NCI-H1417 treated with DMSO at 0.1 percent for 48 hours (cell line): ENCODE measurements at places on chromosomes 2 and 18.

- DNase-seq: no peak
These were observed 19.3 kb upstream of the MGAT5 start for GRCh38 chr2:134234535-134234934.

DNA sequence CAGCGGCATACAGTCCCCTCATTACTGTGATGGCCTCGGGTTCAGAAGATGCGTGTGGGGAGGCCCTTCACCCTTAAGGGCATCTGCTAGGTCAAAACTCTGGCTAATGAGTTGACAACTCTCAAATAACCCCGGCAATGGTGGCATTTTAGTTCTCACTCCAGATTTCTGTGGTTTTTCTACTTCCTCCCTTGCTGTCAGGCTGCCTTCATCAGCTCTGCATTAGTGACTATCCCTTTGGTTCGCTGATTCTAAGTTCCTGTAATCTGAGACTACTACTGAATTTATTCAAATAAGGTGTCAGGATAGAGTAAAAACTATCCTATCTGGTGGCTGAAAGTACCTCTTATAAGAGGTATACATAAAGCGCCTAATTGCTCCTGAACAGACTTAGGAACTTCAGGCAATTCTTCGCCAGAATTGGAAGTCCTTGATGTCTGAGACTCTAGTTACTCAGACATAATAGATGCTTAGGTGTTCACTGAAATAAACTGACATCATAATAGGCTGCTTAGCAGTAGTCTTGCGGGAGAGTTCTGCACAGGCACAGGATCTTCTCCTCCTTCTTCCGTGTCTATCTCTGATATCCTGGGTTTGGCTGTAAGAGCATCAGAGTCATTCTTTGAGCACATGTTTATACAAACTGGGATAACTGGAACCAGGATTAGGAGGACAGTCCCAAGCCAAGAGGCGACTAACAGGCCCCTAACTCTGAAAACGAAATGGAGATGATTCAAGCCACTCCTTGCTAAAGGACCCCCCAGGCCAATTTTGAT lies 194.5 kb downstream of the DNER start:
- no peak for DNase-seq

- DNase-seq: no peak
These were observed 95.9 kb upstream of the CXCR4 start for GRCh38 chr2:136213836-136214235.

- DNase-seq: no peak
These were observed 9.6 kb downstream of the CFAP221 start for GRCh38 chr2:119553687-119554344.

DNA sequence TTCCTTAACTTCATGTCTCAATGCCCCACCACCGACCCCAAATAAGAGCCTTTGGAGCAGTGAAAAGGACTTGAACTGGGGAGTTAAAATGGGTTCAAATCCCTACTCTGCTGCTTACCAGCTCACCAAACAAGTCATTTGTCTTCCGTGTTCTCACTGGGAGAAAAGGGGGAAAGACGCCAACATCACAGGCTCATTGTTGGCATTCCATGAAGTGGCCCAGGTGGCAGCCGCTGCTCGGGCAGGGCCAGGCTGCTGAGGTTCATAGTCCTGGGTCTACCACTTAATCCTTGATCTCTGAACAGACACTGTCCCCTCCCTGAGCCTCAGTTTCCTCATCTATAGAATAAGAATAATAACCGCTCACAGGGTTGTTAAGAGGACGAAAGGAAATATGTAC lies 103.0 kb downstream of the APOB start:
- no peak for DNase-seq

GRCh38 chr2:65351948-65352595 lies 80.3 kb downstream of the SPRED2 start:
- DNase-seq: no peak

DNA sequence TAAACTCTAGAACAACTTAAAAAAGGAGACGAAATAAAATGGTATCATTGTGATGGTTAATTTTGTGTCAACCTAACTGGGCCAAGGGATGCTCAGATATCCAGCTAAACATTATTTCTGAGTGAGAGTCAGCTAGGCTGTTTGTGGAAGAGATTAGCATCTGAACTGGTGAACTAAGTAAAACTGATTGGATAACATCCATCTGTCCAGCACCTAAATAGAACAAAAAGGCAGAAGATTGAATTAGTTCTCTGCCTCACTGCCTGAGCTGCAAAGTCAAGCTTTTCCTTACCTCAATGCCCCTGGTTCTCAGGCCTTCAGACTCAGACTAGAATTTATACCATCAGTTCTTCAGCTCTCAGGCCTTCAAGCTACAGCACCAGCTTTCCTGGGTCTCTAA lies 30.0 kb downstream of the PPP3R1 start:
- no peak for DNase-seq
